Glomerular endothelial cell (primary cell): ENCODE measurements at places on chromosomes 2 and 18. TPM values are rescaled to one million over a fixed set of nuclear protein-coding genes. Genes with fewer than 3 reads are reported as not detected.

GNAL gene
- 0.41 and 1.8 TPM in 2 replicates for total RNA-seq

POTEF gene
- total RNA-seq: 0.06 TPM in 1 of 2 replicates, not detected in the other

- no peak for DNase-seq
Measured at GRCh38 chr2:218093879-218094278, 24.8 kb downstream of the RUFY4 start.

GRCh38 chr2:157443090-157443489 is 799 bp downstream of the CYTIP start:
- DNase-seq: no peak

DNA sequence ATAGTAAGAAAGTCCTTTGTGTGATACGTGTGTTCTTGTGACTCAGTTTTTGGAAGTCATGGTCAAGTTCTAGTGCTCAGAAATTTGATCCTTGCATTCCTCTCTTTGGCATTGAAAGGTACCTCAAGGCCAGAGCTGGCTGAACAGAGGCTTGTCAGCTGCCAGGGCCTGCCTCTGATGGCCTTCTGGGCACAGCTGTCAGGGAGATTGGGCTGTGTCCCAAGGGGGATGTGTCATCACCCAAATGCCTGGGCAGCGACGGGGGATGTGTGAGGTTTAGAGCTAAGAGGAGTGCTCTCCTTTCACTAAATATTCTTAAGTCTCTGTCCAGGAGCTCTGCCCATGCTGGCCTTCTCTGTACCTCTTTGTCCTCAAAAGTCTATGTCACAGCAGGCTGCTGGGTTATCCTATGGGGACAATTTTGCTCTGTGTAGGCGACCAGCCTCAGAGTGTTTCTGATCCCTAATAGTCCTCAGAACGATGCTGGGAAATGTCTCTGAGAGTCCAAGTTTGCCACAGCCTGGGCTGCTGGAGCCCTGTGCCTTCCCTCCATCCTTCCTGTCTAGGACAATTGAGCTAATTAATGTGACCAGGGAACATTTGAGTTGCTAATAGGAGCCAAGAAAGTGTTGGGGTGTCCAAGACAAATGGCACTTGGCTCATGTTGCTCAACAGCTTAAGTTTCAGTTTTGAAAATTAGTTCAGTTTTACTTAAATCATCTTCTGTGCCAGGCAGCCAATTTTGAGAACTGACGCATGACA is 115.4 kb upstream of the ZNF521 start:
- DNase-seq: no peak

DNA sequence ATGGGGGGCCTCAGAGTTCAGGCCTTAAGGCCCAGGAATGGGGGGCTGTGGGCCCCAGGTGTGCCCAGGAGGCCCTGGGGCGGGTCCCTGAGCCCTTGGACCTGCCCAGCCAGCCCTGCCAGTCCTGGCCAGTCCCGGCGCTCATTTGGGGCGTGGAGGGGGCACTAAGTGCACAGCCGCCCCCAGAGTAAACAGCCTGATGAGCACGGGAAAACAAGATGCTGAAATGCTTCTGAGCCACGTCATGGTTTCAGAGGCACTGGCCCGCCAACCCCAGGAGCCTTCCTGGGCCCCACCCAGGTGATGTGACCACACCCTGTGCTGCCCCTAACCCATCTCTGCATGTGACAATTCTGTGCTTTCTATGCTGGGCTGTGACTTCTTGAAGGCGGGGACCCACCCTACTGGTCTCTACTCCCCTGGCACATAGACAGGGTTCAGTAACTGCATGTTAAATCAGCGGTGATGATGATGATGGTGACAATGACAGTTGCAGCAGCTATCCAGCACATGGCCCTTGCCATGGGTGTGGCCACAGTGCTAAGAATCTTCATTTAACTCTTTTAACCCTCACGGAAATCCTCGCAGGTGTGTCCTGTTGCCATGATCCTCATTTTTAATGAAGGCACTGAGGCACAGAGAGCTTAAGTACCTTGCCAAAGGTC is 28.1 kb upstream of the ASPRV1 start:
- no peak for DNase-seq

DNA sequence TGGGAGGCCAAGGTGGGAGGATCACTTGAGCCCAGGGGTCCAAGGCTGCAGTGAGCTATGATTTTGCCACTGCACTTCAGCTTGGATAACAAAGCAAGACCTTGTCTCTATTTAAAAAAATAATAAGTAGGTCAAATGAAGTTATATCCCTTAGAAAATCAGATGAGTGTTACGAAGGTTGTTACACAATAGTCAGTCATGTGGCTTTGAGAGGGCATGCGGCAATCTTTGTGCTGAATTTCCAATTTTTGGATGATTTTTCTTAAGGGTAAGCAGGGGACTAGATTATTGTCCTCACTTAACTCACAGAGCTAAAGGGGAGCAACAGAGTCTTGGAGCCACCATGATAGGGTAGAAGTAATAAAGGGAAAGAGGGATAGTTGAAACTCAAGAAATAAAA is 71.8 kb downstream of the B3GNT2 start:
- DNase-seq: no peak

DNA sequence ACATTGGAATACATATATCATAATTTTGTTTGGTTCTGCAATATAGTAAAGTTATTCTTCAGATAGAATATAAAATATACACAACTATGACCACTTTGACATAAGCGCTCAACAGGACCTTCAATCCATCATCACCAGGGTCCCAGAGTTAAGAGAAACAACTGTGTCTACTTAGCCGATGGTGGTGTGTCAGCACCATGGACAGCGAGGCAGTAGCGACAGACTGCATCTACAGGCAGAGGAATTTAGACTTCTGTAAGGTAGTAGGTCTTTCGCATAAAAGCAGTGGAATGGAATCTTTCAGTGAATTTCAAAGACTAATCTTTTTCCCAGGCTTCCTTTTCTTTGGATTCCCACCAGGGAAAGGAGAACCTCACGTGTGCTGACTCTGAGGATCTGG is 20.5 kb upstream of the LRPPRC start:
- DNase-seq: peak; percentile 9

GRCh38 chr18:25039781-25040180 is 312.2 kb downstream of the ZNF521 start:
- DNase-seq: no peak

DNA sequence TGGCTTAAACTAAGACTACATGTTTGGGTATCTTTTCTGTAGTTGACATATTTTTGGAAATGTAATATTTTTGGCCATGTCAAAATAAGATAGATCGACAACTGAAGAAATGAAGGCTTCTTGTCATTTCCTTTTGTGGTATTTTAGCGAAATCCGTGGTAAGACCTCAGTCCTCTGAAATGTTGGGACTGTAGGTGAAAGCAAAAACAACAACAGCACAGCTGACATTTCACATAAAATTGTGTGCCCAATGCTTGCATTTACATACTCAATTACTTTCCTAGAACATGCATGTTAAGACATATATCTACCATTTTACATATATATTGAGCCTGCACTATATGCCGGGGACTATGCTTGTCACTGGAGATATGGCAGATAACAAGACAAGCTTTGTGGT is 50.2 kb downstream of the SPP2 start:
- DNase-seq: no peak

- no peak for DNase-seq
Measured at GRCh38 chr2:200338692-200339091, 32.2 kb downstream of the SPATS2L start.

DNA sequence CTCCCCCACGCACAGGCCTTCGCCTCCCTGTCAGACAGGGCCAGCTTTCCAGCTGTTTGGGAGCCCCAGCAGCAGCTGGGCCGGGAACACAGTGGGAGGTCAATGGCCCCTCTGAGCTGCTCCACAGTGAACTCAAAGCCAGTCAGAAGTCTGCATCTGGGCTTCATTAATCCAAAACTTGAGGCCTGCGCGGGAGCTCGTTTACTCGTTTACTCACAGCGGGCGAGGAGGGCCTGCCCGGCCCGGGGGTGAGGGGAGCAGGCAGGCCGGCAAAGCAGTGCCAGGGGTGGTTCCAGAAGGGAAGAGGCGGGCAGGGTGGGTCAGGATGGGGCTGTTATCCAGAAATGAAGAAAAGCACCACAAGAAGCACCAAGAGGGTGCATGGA is 36.8 kb upstream of the SEMA4C start:
- no peak for DNase-seq

- DNase-seq: no peak
Measured at GRCh38 chr18:24000613-24001490, 13.7 kb upstream of the TTC39C start.

DNA sequence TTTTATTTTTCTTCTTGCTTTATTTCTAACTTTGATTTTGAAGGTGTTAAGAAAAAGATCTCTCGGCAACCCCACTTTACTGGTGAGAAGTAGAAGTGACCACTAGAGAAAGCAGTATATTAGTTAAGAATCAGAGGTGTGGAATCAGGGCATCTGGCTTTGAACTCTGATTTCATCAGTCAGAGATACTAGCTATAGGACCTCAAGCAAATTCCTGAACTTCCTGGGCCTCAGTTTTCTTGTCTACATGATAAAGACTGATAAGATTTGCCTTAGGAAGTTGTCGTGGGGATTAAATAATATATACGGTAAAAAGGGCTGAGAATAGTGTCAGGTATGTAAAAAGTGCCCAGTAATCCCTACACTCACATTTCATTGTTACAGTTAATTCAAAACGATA is 440.3 kb upstream of the CRIM1 start:
- DNase-seq: no peak

GRCh38 chr2:69524799-69525198 is 87.6 kb upstream of the NFU1 start:
- DNase-seq: no peak

DNA sequence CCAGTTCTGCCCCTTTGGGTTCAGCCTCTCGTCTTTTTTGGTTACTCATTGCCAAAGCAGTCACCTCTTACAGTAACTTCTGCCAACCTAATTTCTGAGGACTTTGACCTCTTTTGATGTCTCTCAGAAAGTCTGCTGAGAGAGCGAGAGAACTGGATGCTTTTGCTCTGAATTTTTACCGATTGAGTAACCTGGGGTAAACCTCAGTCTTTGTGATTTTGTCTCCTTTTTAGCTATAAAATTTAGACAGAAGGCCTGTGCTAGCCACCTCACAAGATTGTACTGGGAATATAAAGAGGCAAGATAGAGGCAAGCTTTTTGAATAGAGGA is 34.8 kb upstream of the IL1R1 start:
- DNase-seq: no peak
